ENCODE measurements at places on chromosomes 12 and 14. TPM values are rescaled to one million over a fixed set of nuclear protein-coding genes. Genes with fewer than 3 reads are reported as not detected.

DNA sequence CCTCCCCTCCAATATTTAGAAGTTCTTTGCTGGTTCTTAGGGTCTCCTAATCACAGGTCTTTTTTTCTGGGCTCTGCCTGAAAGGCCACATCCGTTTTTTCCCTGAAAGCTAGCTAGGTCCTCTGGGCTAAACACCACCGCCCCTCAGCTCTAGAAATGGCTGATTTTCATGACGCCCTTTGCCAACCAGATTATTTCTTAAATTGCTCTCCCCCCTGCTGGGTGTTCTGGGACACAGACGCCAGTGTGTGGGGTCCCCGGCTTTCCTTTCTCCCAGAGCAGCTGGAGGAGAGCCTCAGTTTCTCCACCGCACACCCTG is 45.3 kb upstream of the ATP23 start:
- no peak for DNase-seq
- peak overlapping the region; percentile 64 for H3K4me3 ChIP-seq
- H3K27me3 ChIP-seq, result no peaks in the 10 kb centered on the region
- H3K36me3 ChIP-seq, result no peaks in the 10 kb centered on the region
- no peaks in the 10 kb centered on the region for H3K4me1 ChIP-seq

DNA sequence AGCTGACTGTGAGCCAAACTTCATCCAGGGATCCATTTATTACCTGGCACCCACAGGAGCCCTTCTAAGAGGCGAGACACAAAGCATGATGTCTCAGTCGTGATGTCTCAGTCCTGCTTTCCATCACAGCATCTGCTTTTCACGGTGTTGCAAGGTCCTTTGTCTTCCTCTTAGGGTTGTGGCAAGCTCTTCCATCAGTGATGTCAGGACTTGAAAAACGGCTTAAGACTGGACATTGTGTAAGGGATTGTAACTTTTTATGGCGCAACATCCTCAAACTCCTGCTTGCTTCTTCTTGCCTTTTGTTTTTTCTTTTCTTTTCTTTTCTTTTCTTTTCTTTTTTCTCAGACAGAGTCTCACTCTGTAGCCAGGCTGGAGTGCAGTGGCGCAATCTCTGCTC is 586.5 kb upstream of the TMEM132C start:
- H3K36me3 ChIP-seq, result no peaks in the 10 kb centered on the region
- H3K4me3 ChIP-seq, result no peak overlapping the region
- H3K27me3 ChIP-seq, result no peaks in the 10 kb centered on the region
- no peaks in the 10 kb centered on the region for H3K4me1 ChIP-seq
- no peak overlapping the region for H3K27ac ChIP-seq
- DNase-seq, result no peak

TAC3 gene
- total RNA-seq, result not detected

- no peaks in the 10 kb centered on the region for H3K36me3 ChIP-seq
- no peaks in the 10 kb centered on the region for H3K4me1 ChIP-seq
- DNase-seq, result no peak
- H3K27ac ChIP-seq, result no peak overlapping the region
These were observed 45.5 kb upstream of the FZD10 start for GRCh38 chr12:130116791-130117190.

SDR39U1 gene
- 49.2 TPM for total RNA-seq

GRCh38 chr12:113097716-113098440 is 37.7 kb downstream of the RASAL1 start:
- H3K27ac ChIP-seq, result no peak overlapping the region
- H3K4me3 ChIP-seq, result no peak overlapping the region
- no peaks in the 10 kb centered on the region for H3K36me3 ChIP-seq

DNA sequence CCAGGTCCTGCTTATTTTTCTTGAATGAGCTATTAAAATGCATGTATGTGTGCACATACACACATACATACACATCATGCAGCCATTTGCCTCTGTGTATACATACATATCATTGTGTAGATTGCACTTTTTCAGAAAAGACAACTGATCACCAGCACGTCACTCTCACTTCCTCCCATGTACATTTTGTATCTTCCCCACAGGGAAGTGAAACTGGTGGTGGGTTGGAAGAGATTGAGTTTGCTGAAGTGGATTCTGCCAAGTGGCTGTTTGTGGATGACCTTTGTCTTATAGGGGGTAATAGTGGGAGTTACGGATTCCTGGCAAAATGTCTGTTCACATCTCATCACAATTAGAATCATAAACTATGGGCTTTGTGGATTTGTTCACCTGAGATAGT is 448.6 kb downstream of the RAD51B start:
- no peak overlapping the region for H3K4me3 ChIP-seq
- no peak for DNase-seq
- H3K36me3 ChIP-seq, result no peaks in the 10 kb centered on the region
- peaks cover 12% of the 10 kb centered on the region for H3K4me1 ChIP-seq

DNA sequence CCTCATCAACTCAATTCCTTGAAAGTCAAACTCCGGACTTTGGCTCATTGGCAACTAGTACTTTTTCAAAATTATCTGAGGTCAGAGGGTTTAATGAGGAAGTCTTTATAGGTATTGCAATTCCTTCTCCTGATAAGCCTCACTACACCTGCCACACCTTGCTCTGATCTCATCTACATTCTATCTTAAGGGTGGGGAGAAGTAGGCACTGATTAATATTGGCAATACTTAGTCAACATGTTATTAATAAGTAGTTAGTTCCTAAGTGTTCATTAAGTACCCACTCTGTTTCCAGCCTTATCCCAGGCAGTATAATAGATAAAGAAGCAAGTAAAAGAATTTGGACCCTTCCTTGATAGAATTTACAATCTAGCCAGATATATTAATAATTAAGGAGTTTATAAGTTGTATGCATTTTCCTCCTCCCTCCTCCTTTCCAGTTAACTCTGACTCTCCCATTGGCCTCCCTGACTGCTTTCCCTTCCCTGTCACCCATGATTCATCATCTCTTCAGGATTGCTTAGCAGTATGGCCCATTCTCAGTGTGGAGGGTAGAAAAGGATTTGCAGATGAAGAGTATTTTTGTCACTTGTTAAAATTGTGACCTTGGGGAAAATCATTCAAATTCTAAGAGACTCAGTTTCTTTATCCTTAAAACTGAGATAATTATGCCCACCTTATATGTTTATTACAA is 231.0 kb upstream of the ATP2B1 start:
- no peak overlapping the region for H3K4me3 ChIP-seq
- H3K36me3 ChIP-seq, result no peaks in the 10 kb centered on the region
- no peaks in the 10 kb centered on the region for H3K4me1 ChIP-seq
- no peaks in the 10 kb centered on the region for H3K27me3 ChIP-seq
- no peak for DNase-seq

NUP107 gene
- 12.6 TPM for total RNA-seq

GRCh38 chr12:114604606-114605005 is 79.4 kb downstream of the TBX3 start:
- no peaks in the 10 kb centered on the region for H3K36me3 ChIP-seq
- DNase-seq, result no peak
- no peak overlapping the region for H3K27ac ChIP-seq
- no peaks in the 10 kb centered on the region for H3K27me3 ChIP-seq
- H3K4me1 ChIP-seq, result no peaks in the 10 kb centered on the region

SMIM41 gene
- 0.44 TPM for total RNA-seq

SPSB2 gene
- 6.4 TPM for total RNA-seq

- peak; percentile 87 for DNase-seq
- H3K36me3 ChIP-seq, result peaks cover 44% of the 10 kb centered on the region
- peak within 1 kb of the TSS; percentile 88 for H3K4me3 ChIP-seq
- peak within 1 kb of the TSS; percentile 100 for H3K27ac ChIP-seq
- no peaks in the 10 kb centered on the region for H3K4me1 ChIP-seq
These were observed at the start of gene ATP2A2 for GRCh38 chr12:110280779-110281548. TSS of gene ATP2A2 (plus strand) at chr12:110281247. CDS start at chr12:110281790, 543 bp downstream.

- no peaks in the 10 kb centered on the region for H3K36me3 ChIP-seq
- H3K27ac ChIP-seq, result no peak overlapping the region
- no peaks in the 10 kb centered on the region for H3K4me1 ChIP-seq
- H3K4me3 ChIP-seq, result no peak overlapping the region
These were observed 33.7 kb upstream of the PPP1CC start for GRCh38 chr12:110776410-110776809.

DNA sequence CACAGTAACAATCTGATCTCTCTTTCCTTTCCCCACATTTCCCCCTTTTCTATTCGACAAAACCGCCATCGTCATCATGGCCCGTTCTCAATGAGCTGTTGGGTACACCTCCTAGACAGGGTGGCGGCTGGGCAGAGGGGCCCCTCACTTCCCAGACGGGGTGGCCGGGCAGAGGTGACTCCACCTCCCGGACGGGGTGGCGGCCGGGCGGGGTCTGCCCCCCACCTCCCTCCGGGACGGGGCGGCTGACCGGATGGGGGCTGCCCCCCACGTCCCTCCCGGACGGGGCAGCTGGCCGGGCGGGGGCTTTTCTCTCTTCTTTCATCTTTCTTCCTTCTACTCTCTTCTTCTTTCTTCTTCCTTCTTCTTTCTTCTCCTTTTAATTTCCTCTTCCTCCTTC is 1.3 kb upstream of the NUBPL start:
- H3K36me3 ChIP-seq, result no peaks in the 10 kb centered on the region
- H3K4me3 ChIP-seq, result no peak overlapping the region
- peaks cover 20% of the 10 kb centered on the region for H3K4me1 ChIP-seq
- H3K27ac ChIP-seq, result no peak overlapping the region
- no peaks in the 10 kb centered on the region for H3K27me3 ChIP-seq

GRCh38 chr14:101315802-101316296 is 245.4 kb upstream of the DIO3 start:
- no peaks in the 10 kb centered on the region for H3K4me1 ChIP-seq
- H3K36me3 ChIP-seq, result no peaks in the 10 kb centered on the region
- H3K4me3 ChIP-seq, result no peak overlapping the region
- H3K27me3 ChIP-seq, result no peaks in the 10 kb centered on the region
- no peak overlapping the region for H3K27ac ChIP-seq

GRCh38 chr12:65822732-65823512 is 1.4 kb upstream of the HMGA2 start:
- H3K4me3 ChIP-seq, result no peak overlapping the region
- H3K36me3 ChIP-seq, result no peaks in the 10 kb centered on the region
- peaks cover 8% of the 10 kb centered on the region for H3K27me3 ChIP-seq
- H3K27ac ChIP-seq, result no peak overlapping the region

DNA sequence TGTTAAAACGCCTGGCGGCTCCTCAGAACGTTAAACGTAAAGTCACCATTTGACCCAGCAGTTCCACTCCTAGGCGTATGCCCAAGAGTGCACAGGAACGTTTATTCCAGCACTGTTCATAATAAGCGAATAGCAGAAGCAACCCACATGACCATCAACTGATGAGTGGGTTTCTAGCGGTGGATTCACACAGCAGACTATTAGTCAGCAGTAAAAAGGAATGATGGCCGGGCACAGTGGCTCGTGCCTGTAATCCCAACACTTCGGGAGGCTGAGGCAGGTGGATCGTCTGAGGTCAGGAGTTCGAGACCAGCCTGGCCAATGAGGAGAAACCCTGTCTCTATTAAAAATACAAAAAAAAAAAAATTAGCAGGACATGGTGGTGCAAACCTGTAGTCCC is 22.4 kb upstream of the FBRSL1 start:
- DNase-seq, result no peak
- no peaks in the 10 kb centered on the region for H3K36me3 ChIP-seq
- no peak overlapping the region for H3K27ac ChIP-seq
- H3K4me3 ChIP-seq, result no peak overlapping the region
- H3K27me3 ChIP-seq, result no peaks in the 10 kb centered on the region

- no peaks in the 10 kb centered on the region for H3K4me1 ChIP-seq
- no peak overlapping the region for H3K27ac ChIP-seq
- H3K36me3 ChIP-seq, result no peaks in the 10 kb centered on the region
- no peak overlapping the region for H3K4me3 ChIP-seq
These were observed 54.0 kb downstream of the SLC38A1 start for GRCh38 chr12:46214668-46215436.

RNASE1 gene
- 343 TPM for total RNA-seq

NKX2-8 gene
- not detected for total RNA-seq

- H3K4me3 ChIP-seq, result no peak overlapping the region
- peaks cover 92% of the 10 kb centered on the region for H3K4me1 ChIP-seq
- peaks cover 5% of the 10 kb centered on the region for H3K27me3 ChIP-seq
- no peak for DNase-seq
These were observed 20.2 kb upstream of the NUDT14 start for GRCh38 chr14:105201156-105201924.

- H3K36me3 ChIP-seq, result no peaks in the 10 kb centered on the region
- DNase-seq, result no peak
- peaks cover 3% of the 10 kb centered on the region for H3K4me1 ChIP-seq
- H3K27me3 ChIP-seq, result no peaks in the 10 kb centered on the region
- H3K4me3 ChIP-seq, result no peak overlapping the region
These were observed 30.4 kb upstream of the PSMA6 start for GRCh38 chr14:35261774-35262173.

DNA sequence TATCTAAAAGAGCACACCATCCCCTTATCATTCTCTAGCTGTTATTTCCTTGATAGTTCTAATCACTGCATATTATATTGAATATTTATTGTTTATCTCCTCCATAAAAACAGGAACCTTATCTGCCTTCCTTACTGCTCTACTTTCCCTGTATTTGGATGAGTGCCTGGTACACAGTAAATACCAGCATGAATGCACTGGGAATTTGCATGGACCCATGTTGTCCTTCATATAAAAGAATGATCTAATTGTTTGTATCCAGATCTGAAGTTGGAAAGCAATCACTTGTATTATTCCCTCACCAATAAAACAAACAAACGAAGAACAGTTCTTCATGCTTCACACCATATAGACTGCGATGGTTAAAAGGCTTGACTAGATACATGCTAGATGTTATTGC is 15.3 kb upstream of the CNOT2 start:
- no peak overlapping the region for H3K4me3 ChIP-seq
- no peaks in the 10 kb centered on the region for H3K27me3 ChIP-seq
- DNase-seq, result no peak

PLBD2 gene
- total RNA-seq, result 43.0 TPM

DNA sequence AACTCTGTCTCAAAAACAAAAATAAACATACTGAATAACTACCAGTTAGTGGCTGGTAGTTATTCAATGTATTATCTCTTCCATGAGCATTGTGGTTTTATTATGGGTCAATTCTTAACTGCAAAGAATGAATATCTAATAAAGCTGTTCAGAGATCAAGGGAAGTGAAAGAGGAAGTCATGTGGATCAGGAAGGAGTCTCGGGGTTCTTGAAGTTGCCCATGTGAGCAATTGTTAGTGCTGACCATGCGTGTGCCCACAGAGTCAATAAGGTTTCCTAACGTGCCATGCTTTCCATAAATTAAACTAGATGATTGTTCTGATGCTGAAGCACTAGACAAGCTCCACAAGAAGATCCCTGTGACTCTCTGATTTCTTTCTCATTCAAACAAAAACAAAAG is 136.5 kb upstream of the CPSF6 start:
- no peaks in the 10 kb centered on the region for H3K36me3 ChIP-seq
- no peak overlapping the region for H3K27ac ChIP-seq
- H3K4me1 ChIP-seq, result no peaks in the 10 kb centered on the region
- DNase-seq, result no peak

DNA sequence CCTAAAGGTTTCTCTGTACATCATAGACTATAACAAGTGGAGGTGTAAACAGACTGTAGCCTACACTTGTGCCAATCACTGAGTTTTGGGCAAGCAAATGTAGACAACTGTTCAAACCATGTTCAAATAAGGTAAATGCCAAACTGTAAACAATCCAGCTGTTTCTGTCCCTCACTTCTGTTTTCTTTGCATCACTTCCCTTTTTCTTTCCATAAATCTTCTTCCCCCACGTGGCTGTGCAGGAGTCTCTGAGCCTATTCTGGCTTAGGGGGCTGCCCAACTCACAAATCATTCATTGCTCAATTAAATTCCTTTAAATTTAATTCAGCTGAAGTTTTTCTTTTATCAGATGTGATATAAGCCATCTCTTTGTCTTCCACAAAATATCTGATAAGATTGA is 65.1 kb upstream of the CPM start:
- H3K36me3 ChIP-seq, result no peaks in the 10 kb centered on the region
- H3K4me1 ChIP-seq, result no peaks in the 10 kb centered on the region
- H3K27me3 ChIP-seq, result no peaks in the 10 kb centered on the region
- no peak overlapping the region for H3K4me3 ChIP-seq

GRCh38 chr12:59928416-59928815 is 332.6 kb downstream of the SLC16A7 start:
- no peak for DNase-seq
- H3K4me3 ChIP-seq, result no peak overlapping the region

PCED1B gene
- total RNA-seq, result 0.98 TPM

Measured in right atrium auricular region (tissue), 2 donors.